ENCODE measurements at places on chromosomes 4 and X. TPM values are rescaled to one million over a fixed set of nuclear protein-coding genes. Genes with fewer than 3 reads are reported as not detected.
A peak's percentile ranks its signal among the peaks of the same experiment; 100 is the strongest.

GRCh38 chrX:77070202-77070918 lies 376.8 kb upstream of the FGF16 start:
- no peak for DNase-seq

Gene C4orf51
- not detected for total RNA-seq

Gene KCTD8
- total RNA-seq: not detected

GRCh38 chrX:121864561-121864960 lies 817.2 kb downstream of the GLUD2 start:
- DNase-seq: no peak

DNA sequence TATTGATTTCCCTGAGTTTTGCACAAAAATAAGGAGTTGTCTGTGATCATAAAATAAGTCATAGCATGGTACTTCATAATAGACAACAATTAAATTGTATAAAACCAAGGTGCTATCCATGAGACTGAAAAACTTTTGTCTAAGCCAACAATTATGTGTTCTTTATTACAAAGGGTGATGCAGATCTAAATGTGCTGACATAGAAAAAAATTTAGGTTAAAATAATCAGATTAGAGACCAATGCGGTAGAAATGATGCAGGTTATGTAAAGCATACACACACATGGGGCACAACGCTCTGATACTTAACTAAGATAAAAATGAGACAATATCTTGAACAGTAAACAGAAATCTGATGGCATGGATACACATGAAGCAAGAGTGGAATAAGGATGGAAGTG lies 113.3 kb downstream of the PWWP3B start:
- no peak for DNase-seq

DNA sequence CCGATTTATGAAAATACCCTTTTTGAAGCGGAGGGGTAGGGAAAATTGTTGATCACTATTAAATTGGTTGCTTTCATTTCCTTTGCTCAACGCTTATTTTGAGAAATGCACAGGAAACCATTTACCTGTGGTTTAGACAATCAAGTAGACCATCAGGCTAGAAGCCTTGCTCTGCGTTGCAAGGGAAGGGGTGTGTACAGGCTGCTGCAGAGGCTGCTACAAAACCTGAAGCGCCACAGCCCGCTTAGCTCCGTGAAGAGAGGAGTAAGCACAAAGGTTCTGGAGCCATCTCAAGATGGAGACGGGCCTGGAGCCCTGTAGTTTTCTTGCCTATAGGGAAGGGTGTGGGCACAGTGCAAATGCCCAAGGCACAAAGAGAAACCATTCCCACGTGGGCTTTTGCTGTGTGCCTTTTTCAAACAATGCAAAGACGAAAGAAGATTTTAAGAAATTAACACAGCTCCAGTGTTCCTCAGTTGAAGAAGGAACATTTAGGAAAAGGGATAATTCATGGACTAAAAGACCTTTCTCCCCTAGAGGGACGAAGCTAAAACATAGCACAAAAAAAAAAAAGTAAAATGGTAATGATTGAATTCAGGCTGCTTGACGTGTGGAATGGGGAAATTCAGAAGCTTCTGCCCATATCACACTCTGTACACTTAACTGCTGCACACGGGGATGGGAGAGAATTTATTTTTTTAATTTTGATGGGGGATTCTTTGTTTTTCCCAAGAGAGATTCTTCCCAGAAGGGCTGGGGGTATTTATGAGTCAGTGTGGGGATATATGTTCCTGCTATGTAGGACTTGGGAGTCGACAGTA lies 3.5 kb downstream of the TMSB4X start:
- peak; percentile 88 for DNase-seq

Gene PPEF1
- total RNA-seq: not detected

- peak; percentile 7 for DNase-seq
Measured at GRCh38 chrX:39012621-39013111, 211.4 kb downstream of the MID1IP1 start.

- peak; percentile 25 for DNase-seq
Measured at GRCh38 chrX:104195489-104196084, 29.3 kb downstream of the FAM199X start.

GRCh38 chr4:160403081-160403480 lies 1300.2 kb downstream of the RAPGEF2 start:
- DNase-seq: no peak

GRCh38 chr4:137576446-137576845 lies 44.2 kb upstream of the PCDH18 start:
- peak; percentile 4 for DNase-seq

Gene EGF
- total RNA-seq: 4.2 TPM

GRCh38 chrX:132776486-132777210 lies 181.8 kb downstream of the HS6ST2 start:
- DNase-seq: no peak

DNA sequence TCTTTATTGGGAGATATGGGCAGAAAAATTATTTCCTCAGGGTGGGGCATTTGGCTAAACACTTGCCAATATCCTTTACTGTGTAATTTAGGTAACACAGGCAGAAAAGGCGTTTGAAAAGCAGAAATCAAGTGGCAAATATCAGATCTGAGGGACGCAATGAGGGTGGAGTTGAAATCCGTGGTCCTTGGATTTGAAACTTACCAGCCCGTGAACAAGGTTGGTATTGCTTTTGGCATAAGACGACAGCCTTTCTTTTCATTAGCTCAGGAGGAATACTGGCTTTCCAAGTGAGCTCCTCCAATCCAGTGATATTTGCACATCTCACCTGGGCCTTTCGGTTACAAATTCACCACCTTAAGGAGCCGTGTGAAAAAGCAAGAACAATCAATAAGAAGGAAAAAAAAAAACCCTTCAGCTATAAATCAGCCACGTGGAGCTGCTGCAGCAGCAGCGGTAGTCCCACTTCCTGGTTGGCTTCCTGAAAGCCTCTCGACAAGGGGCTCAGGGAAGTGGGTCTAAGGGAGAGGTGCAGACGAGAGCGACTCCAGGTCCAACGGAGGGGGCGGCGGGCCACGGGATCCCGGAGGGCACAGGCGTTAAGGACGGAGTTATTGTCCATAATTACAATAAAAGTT lies 734 bp upstream of the GALNT7 start:
- DNase-seq: peak; percentile 30

Gene TENM3
- total RNA-seq: 173 TPM

DNA sequence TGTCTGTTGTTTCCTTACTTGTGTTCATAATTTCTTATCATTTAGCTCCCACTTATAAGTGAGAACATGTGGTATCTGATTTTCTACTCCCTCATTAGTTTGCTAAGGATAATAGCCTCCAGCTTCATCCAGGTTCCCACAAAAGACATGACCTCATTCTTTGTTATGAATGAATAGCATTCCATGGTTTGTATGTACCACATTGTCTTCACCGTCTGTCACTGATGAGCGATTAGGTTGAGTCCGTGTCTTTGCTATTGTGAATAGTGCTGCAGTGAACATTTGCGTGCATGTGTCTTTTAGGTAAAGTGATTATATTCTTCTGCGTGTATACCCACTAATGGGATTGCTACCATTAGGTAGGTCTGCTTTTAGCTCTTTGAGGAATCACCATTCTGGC lies 624.3 kb upstream of the EPHA5 start:
- no peak for DNase-seq

DNA sequence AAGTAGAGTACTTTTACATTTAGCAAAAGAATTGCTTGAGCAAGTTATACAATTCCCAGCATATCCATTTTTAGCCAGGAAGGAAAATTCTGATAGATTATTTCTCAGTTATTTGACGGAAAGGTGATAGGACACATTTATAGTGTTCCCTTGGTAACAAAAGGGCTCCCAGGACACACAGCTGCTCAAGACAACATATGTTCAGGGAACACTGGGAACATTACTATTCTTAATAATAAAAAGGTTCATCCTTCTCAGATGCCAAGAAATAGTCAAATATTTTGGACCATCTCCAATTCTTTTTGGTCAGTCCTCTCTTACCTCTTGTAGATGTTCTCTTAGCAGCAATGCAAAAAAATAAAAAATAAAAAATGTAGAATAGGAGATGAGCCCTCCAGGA lies 66.8 kb upstream of the SMAD1 start:
- DNase-seq: no peak

DNA sequence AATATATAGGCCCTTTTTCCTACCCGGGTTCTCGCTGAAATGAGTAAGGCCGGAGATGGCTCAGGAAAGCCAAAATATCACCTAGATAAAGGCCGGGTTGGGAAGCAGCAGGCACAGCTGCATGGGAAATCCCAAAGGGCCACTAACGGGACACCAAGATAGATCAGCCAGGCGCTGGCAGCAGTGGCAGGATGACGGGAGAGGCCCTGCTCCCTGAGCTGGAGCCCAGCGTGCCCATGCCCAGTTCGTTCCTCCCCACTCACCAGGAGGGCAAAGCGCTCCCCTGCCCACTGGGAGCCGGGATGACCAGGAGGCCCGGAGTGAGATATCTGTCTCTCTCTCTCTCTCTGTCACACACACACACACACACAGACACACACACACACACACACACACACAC lies 109.8 kb downstream of the DCTD start:
- DNase-seq: no peak

DNA sequence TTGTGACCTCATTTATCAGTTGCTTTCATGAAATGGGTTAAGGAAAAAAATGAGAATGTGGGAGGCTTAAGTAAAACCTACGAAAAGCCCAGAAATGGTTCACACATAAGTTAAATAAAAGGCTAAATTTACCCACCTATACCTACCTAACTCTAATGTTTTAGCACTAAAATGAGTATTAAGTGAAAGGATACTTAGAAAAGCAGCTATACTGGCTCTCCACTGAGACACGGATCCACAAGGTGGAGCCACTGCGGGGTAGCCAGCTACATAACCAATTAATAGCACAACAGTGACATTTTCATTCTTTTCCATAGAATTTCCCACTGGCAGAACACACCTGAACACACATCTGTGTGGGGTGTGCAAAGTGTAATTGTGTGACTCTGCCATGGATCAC lies 101.9 kb downstream of the MAML3 start:
- DNase-seq: peak; percentile 51

DNA sequence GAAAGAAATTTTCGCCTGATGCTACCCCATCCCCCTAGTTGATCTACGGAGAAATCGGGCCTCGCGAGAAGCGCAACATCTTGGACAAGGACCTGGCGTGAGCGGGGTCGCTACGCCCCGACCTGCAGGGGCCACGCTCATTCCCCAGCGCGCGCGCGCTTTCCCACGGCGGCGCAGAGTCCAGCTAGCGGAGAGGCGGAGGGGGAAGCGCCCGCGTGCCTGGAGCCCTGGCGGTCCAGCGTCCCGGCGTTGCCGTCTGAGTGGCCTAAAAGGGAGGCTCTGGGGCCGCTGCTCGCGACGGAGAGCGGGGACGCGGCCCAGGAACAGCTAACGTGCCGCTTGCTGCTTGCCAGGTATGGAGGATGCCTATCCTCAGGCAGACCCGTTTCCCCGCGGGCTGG lies 6.0 kb upstream of the SOX3 start:
- DNase-seq: no peak

Gene USP26
- total RNA-seq: not detected

GRCh38 chr4:164221631-164222030 lies 532.3 kb upstream of the SMIM31 start:
- DNase-seq: no peak

DNA sequence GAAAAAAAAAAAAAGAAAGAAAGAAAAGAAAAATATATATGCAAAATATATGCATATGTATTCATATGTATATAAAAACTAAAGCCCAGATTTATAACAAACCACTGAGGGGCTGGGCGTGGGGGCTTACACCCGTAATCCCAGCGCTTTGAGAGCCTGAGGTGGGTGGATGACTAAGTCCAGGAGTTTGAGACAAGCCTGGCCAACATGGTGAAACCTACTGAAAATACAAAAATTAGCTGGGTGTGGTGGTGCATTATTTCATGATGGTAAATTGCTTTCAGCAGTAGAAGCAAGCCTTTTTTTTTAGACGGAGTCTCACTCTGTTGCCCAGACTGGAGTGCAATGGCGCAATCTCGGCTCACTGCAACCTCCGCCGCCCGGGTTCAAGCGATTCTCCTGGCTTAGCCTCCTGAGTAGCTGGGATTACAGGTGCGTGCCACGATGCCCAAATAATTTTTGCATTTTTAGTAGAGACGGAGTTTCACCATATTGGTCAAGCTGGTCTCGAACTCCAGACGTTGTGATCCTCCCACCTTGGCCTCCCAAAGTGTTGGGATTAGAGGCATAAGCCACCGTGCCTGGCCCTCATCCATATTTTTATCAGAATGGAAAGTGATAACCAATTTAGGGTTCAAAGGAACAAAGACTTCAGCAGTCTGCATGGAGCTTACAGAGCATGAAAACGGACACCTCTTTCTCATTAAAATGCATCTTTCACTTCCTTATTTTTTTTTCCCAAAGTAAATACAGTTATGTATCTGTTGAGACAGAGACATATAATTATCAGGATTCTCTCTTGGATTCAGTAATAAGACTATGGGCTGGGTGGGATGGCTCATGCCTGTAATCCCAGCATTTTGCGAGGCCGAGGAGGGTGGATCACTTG lies 27.7 kb upstream of the MOB1B start:
- no peak for DNase-seq

Gene FMR1NB
- total RNA-seq: not detected

- DNase-seq: peak; percentile 17
Measured at GRCh38 chr4:92235731-92236130, 68.0 kb upstream of the GRID2 start.

DNA sequence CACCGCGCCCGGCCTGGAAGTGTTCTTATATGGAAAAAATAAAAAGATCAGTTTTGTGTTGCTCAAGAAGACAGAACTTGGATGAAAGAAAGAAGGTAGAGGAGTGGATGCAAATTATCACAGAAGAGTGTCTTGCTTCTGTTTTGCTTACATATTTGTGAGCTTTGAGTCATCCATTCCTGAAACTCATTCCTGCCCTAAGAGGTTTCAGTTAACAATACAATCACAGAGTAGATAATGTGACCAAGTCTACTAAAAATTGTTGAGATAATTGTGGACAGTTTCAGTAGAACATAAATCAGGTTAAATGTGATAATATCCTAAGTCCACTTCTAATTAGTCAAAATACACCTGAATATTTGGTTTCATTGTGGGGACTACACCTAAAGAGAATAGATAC lies 26.4 kb upstream of the LRCH2 start:
- peak; percentile 60 for DNase-seq

DNA sequence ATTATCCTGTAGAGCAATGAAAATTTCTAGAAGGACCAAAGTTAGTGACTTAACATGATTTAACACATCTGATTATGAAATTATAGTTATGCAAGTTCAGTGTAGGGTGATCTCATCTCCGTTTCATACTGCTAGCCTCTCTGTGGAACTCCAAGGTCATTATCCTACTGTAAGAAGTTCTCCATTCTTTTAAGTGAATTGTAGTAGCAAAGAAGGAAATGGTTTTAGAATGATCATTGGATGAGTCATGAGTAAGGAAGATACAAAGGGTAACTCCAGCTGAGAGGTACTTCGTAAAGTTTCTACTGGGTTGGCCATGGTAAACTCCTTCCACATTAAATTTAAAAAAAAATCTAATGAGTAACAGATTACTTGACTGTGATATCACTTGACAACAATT lies 215.0 kb upstream of the GIMD1 start:
- DNase-seq: peak; percentile 94

GRCh38 chr4:122827258-122827878 lies 737 bp downstream of the FGF2 start:
- DNase-seq: peak; percentile 25

DNA sequence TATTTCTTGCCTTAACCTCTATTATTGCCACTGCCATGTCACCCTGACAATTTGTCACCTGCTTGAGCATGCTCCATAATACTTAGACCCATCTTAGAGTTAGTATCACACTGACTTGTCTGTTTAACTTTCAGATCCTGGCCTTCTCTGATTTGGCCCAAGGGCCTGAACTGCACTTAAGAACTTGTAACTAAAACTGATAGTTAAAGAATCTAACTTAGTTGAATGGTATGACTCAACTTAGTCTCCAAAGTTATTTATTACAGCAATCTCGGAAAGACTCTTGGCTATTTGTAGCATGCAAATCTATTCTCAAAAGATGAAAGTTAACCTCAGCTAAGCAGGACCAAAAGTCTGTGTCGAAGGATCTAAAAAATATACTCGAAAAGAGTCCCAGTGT lies 72.3 kb downstream of the IGSF1 start:
- no peak for DNase-seq

Data from IMR-90 (cell line).